ENCODE measurements at places on chromosomes 3 and 15.

- DNase-seq = no peak
Observed at GRCh38 chr3:149871855-149872254, 58.8 kb downstream of the RNF13 start.

DNA sequence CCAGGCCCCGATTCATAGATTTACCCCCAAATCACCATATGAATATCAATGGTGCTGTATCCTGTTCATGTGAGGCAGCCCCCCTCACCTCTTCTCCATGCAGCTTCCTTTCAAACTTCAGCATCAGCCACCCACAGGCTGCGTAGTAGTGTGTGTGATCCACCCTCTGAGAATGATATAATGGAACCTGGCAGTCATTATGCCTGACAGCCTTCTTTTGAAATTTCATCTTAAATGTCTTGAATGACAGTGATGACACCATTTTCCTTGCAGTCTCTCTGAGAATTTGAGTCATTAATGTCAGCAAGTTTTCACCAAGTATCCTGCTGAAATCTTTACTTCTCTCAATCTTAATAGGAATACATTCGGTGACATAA is 3.5 kb upstream of the CLRN1 start:
- DNase-seq = no peak

- DNase-seq = no peak
Observed at GRCh38 chr15:75067123-75067830, 43.9 kb downstream of the PPCDC start.

DNA sequence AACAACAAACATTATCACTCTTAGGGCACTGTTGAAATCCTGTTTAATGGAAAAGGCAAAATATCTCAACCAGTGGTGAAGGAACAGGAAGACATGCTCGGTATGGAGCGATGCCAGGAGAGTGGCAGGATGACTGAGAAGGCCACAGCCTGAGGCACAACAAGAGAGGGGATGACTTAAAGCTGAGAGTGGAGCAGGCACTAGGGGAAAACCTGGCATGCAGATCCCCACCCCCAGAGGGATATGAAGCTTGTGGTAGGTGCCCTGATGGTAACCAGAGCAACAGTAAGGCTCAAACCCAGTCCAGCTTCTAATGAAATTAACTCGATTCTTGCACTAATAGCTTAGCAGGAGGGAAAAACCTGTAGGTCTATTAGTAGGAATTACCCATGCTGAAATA is 40.4 kb downstream of the LYSMD4 start:
- DNase-seq = no peak

DNA sequence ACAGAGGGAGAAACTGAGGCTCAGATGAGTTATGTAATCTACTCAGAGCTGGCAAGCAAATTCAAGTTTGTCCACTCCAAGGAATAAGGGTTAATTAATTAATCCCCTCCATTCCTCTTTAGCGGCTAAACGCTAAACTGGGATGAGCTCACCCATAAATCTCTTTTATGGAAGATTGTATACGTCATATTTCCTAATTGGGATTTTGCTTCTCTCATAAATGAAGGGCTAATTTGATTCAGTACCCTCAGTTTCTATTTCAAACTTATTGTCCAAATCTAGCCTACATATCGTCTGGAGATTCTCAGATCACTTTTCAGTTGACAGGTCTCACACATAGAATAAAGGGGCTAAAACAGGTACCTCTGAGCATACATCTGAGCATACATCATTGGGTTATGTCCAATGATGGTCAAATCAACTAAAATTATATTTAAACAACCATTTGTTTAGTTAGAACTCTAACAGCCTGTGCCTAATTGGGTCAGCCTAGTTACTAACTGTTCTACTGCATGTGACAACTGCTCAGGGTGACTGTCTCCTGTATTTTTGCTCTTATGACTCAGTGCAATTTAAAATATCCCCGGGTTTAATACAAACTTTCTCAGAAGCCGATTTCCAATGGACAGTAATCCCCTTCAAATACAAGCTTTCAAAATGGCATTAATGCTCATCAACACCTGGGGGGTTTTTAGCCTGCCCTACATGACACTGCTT is 57.6 kb upstream of the PLXND1 start:
- no peak for DNase-seq

- no peak for DNase-seq
Observed at GRCh38 chr15:59352189-59352588, 20.5 kb downstream of the MYO1E start.

DNA sequence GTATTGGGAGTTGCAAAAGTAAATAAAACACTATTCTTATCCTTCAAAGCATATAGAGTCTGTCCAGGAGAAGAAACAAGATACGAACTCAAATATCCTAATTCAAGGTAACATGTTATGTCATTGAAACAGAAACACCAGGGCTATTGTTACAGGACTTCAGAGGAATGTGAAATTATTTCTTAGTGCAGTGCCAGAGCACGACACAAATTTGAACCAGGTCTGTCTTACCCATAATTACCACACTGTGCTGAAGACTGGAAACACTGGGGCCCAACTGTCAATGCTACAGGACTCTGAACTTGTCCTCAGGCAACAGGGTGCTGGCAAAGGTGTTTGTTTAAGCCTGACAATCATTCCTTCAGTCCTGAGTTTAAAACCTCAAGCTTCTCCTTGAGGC is 633.6 kb upstream of the UBE2E2 start:
- no peak for DNase-seq

- DNase-seq = no peak
Observed at GRCh38 chr3:147370349-147370748, 36.0 kb downstream of the ZIC4 start.

- DNase-seq = no peak
Observed at GRCh38 chr3:168307893-168308292, 212.2 kb upstream of the GOLIM4 start.

DNA sequence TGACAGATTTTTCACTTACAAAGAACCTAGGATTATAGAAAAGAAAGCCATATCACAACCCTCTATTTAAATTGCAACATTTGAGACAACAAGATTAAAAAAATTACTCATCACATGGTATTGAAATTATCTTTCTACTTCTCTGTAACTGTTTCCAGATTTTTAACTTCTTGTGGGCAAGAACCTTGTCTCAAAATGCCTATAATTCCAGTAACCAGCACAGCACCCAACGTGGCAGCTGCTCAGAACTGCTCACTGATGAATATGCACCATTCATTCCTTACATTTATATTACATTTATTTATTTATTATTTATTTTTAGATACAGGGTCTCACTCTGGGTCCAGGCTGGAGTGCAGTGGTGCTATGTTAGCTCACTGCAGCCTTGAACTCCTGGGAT is 216.1 kb downstream of the THRB start:
- no peak for DNase-seq

DNA sequence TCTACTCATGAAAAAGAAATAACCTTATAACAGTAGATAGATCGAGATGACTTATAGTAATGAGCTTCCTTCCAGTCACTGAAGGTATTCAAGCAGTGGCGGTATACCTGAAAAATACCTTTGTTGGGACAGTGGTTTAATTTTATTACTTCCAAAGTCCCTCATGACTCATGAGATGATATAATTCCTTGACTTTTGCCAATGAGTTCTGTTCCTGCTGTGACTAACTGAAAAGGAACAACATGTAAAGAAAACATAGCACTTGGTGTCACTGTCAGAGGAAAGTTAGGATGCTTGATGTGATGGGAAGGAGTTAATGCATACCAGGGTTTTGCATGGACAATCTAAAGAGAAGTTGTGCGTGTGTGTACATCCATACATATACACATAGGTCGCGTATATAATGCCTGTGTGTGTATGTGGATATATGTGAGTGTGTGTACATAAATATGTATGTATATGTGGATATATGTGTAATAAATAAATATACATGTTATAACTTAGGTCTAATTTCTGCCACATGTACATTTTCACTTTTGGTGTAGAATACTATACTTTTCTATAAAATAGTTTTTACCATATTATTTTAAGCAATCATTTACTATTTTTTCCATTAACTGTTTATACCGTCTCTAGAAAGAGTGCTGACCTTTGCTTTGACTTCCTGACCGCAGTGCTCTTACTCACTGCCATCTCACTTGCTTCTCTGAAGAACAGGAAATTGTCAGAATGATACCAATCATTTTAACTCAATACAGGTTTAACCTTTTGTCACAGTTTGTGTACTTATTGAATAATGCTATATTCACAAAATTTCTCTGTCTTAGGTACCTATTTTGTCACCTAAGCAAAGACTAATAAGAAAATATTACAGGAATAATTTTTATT is 12.6 kb upstream of the PAK2 start:
- DNase-seq = no peak

- no peak for DNase-seq
Observed at GRCh38 chr15:73899197-73900094, 26.1 kb downstream of the TBC1D21 start.

GRCh38 chr3:172062761-172063160 is 23.4 kb downstream of the FNDC3B start:
- DNase-seq = no peak

- no peak for DNase-seq
Observed at GRCh38 chr15:90705212-90705611, 11.9 kb upstream of the BLM start.

DNA sequence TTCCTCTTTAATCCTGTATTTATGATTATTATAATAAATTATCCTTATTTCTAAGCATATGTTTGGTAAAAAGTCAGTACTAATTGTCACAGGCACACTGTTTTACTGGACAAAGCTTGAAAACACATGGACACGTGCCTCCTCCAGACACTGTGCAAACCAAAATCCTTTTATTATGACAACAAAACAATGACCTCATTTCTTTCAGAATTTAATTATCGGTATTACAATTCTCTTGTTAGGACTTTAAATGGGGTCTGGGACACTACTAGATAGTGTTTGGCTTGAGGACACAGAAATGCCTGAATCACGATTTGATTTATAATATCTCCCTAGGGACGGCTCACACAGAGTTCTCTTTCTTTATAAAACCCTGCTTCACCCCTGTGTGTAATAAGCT is 107.3 kb upstream of the IGSF10 start:
- DNase-seq = no peak

DNA sequence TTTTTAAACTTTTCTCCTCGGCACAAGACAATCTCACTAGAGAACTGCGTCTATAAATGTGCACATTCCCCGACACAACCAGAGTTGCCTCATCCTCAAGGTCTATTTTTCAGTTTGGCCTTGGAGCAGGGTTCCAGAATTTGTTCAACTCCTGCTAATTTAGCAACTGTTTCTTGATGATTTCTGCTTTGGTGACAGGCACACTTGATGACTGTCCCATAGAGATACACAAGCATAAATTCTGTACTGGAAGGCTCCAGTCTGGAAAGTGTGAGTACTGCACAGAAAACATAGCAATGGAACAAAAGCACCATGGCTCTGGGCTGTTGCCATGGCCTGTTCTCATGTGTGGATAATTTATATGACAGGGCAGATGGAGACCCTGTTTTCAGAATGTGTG is 379.6 kb upstream of the PDZRN3 start:
- DNase-seq = no peak

GRCh38 chr3:106206146-106206545 is 337.3 kb upstream of the CBLB start:
- no peak for DNase-seq

DNA sequence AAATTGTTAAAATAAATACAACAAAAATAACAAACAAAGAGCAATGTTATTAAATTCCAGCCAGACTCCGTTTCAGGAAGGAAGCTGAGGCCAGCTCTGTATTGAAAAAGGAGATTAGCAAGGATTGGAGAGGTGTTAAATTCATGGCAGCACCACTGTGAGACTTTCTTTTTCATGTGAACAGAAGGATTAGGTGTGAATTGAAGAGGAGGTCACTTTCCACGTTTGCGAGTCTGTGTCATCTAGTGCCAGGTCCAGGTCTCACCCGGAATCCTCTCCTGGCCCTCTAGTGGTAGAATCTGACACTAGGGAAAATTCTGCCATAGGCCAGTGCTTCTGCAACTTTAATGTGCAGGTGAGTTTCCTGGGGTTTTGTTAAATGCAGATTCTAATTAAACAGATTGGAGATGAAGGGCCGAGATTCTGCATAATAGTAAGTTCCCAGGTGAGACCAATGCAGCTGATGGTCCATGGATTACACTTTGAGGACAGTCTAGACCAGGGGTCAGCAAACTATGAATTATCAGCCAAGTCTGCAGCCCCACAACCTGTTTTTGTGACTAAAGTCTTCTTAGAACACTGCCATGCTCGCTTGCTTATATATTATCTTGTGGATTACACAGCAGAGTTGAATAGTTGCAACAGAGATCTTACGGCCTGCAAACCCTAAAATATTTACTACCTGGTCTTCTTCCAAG is 9.2 kb upstream of the SLC6A1 start:
- no peak for DNase-seq

GRCh38 chr3:23258110-23258509 is 55.0 kb downstream of the UBE2E2 start:
- no peak for DNase-seq

All from substantia nigra (tissue), 51 donors.